ENCODE measurements at places on chromosomes 6 and 20. TPM values are rescaled to one million over a fixed set of nuclear protein-coding genes. Genes with fewer than 3 reads are reported as not detected.

JPH2 gene
- 0.36 TPM for total RNA-seq

TFAP2B gene
- total RNA-seq: not detected

LY6G6C gene
- total RNA-seq: not detected

C6orf15 gene
- total RNA-seq: not detected

SMLR1 gene
- total RNA-seq: not detected

PRR18 gene
- total RNA-seq: not detected

NKAIN4 gene
- not detected for total RNA-seq

TRIM38 gene
- 29.1 TPM for total RNA-seq

SLC35D3 gene
- not detected for total RNA-seq

HLA-DQA2 gene
- not detected for total RNA-seq

THEMIS gene
- 155 TPM for total RNA-seq

RBM24 gene
- total RNA-seq: not detected

PLA2G7 gene
- 7.5 TPM for total RNA-seq

SLC22A2 gene
- not detected for total RNA-seq

KAT14 gene
- 17.7 TPM for total RNA-seq

KCNK5 gene
- 8.5 TPM for total RNA-seq

ATP6V1G2 gene
- total RNA-seq: 4.5 TPM

COL9A1 gene
- not detected for total RNA-seq

ACTL10 gene
- total RNA-seq: 4.4 TPM

TRIM31 gene
- total RNA-seq: not detected

NMBR gene
- total RNA-seq: not detected

OOEP gene
- total RNA-seq: 1.4 TPM

SRPK1 gene
- total RNA-seq: 73.6 TPM

HLA-DQB1 gene
- 19.0 TPM for total RNA-seq

TUBB1 gene
- not detected for total RNA-seq
